ENCODE measurements at places on chromosomes 2 and 18.

- DNase-seq = peak; percentile 91
Measured at GRCh38 chr18:22169011-22169888, at the start of gene GATA6. TSS of gene GATA6 (plus strand) at chr18:22169589. CDS start at chr18:22171145, 1,556 bp downstream.

DNA sequence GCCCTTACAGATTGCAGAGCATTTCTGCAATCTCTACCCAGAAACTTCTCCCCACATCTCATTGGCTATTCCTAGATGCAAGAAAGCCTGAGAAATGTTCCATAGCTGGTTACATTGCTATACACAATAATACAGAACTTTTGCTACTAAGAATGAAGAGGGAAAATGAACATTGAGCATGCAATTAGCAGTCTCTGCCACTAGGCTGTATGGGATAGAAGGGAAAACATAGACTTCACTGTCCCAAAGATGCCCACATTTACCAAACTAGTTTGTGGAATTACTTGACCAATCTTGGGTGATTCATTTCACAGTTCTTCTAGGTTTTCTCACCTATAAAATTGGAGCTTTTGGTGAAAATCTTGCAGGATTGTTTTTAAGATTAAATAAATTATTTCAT is 265.7 kb upstream of the NT5C1B start:
- DNase-seq = peak; percentile 63

GRCh38 chr2:79292239-79292957 is 132.8 kb upstream of the REG3A start:
- DNase-seq = no peak

- no peak for DNase-seq
Measured at GRCh38 chr2:126880817-126881216, 17.9 kb upstream of the TEX51 start.

- DNase-seq = no peak
Measured at GRCh38 chr2:39135690-39136259, 14.9 kb upstream of the SOS1 start.

- DNase-seq = no peak
Measured at GRCh38 chr2:173374634-173375033, 20.0 kb downstream of the CDCA7 start.

DNA sequence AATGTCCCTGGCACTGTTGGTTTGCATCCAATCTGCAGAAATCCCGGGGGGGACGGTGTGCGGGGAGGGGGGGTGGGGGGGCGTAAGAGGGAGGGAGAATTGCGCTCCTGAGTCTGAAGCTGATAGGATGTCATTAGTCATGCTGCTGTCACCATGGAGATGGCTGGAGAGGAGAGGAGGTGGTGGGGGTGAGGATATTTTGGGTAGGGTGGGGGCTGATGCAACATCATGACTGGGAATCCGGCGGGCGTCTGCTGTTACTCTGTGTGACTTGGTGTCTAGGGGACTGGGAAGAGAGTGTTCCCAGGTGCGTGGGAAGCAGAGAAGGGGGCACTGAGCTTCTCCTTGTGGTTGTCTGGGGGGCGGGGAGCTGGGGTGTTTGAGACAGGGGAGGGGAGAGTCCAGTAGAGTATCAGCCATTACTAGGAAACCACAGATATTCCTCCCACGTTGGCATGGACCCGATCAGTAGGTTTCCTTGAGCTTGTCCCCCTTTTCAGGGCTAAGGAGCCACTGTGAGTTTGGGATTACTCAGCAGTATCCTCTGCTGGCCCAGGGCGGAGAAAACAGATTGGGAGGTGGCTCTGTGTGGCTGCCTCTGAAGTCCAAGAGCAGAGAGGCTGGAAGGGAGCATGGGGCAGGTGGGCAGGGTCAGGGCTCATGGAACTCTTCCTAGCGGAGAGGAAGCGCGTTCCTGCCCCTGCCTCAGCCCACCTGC is 18.9 kb downstream of the TET3 start:
- DNase-seq = no peak

GRCh38 chr18:5066380-5066977 is 130.6 kb downstream of the AKAIN1 start:
- peak; percentile 39 for DNase-seq

DNA sequence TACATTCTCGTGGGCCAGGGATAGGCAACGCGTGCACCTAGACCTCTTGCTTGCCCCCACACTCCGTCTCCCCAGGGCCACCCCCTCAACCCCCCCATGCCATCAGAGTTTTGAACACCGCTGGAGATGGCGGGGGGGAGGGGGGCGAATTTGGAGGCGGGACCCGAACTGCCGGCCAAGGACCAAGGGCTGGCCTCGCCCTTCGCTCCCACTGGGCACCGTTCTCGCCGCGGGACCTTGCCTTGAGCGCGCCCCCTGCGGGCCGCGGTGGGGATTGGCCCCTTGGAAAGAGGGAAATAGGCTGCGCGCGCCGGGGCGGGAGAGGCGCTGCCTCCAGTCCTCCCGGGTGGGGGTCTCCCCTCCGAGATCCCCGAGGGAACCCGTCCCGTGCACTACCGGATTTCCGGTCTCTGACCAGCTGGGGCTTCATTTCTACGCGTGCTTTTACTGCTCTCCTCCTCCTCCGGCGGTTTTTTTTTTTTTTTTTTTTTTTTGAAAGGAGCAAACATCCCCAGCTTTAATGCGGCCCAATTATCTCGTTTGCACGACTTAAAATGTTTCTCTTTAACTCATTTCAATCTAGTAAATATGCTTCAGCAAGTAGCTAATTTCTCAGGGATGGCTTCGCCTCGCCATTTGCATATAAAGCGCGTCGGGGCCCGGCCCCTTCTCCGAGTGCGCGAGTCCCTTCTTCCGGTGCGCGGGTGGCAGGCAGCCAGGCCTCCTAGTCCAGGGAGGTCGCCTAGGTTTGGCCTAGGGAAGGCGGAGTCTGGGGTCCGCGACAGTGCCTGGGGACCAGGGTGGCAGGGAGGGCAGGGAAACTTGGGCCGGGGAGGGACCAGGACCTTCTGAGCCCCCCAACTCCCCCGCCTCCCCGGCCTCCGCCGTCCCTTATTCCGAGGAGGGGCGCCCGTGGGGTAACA is 10.0 kb upstream of the GBX2 start:
- peak; percentile 66 for DNase-seq

DNA sequence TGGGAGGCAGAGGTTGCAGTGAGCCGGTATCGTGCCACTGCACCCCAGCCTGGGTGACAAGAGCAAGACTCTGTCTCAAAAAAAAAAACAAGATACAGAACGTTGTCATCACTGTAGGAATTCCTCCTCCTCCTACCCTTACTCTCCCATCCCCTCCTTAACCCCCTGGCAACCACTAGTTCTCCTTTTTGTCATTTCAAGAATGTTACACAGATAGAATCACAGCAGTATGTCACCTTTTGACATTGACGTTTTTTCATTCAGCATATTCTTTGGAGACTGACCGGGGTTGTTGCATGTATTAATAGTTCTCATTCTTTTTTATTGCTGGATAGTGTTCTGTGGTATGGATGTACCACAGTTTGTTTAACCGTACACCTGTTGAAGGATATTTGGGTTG is 32.4 kb downstream of the TTLL4 start:
- DNase-seq = no peak

GRCh38 chr18:3321133-3321812 is 59.3 kb downstream of the MYL12B start:
- DNase-seq = peak; percentile 30

DNA sequence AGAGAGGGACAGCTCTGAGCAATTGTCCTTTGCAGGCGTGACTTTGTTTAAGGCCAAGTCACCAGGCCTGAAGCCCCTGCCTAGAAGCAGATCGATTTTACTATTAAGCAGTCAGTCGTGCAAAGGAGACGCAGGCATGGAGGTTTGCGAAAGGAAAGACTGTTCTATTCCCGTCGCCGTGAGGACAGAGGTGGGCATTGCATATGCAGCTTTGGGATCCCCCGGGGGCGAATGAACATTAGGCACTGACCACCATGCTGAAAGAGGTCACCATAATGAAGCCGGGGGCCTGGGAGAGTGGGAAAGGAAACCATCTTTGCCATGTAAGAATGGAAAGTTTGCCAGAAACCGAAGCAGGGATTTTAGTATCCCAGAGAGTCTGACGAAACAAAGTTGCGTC is 231.6 kb downstream of the BCL11A start:
- DNase-seq = no peak

GRCh38 chr2:43215673-43216255 is 10.6 kb downstream of the ZFP36L2 start:
- no peak for DNase-seq

DNA sequence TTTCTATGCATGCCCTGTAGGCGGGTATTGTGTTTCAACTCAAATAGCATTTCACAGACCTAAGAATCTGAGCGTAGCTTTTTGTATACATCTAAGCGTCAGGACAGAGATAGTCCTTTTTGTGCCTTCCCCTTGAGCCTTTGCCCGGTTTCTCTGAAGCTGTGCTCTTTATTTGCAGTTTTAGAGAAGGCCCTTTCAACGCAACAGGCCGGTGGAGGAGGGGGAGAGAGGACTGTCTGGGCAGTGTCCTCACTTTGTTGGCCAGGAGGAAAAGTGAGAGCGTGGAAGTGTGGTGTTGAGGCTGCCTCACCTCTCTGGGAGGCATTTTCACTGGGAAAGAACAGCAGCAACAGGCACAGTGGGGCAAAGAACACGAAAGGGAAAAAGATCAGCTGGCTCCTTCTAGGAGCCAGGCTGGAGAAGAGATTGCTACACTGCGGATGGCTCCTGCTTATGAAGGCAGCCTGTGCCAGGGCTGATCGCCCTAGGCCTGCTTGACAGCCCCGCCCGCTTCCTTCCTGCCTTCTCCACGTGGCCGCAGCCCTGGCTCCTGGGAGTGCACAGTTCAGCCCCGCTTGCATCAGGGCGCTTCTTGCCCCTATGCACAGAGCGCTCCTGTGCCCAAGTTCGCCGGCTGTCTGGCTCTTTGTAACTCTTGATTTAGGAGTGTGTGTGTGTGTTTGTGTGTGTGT is 195.6 kb upstream of the POU3F3 start:
- DNase-seq = no peak

GRCh38 chr2:34664266-34664665 is 1065.2 kb upstream of the FAM98A start:
- no peak for DNase-seq

GRCh38 chr18:23588836-23589560 is 2.7 kb upstream of the NPC1 start:
- DNase-seq = no peak

All from HT-29 (cell line).